ENCODE measurements at places on chromosomes 12 and 14. TPM values are rescaled to one million over a fixed set of nuclear protein-coding genes. Genes with fewer than 3 reads are reported as not detected.

KLRG1 gene
- total RNA-seq = 5.6 TPM

SERPINA5 gene
- 4.0 TPM for total RNA-seq

DNA sequence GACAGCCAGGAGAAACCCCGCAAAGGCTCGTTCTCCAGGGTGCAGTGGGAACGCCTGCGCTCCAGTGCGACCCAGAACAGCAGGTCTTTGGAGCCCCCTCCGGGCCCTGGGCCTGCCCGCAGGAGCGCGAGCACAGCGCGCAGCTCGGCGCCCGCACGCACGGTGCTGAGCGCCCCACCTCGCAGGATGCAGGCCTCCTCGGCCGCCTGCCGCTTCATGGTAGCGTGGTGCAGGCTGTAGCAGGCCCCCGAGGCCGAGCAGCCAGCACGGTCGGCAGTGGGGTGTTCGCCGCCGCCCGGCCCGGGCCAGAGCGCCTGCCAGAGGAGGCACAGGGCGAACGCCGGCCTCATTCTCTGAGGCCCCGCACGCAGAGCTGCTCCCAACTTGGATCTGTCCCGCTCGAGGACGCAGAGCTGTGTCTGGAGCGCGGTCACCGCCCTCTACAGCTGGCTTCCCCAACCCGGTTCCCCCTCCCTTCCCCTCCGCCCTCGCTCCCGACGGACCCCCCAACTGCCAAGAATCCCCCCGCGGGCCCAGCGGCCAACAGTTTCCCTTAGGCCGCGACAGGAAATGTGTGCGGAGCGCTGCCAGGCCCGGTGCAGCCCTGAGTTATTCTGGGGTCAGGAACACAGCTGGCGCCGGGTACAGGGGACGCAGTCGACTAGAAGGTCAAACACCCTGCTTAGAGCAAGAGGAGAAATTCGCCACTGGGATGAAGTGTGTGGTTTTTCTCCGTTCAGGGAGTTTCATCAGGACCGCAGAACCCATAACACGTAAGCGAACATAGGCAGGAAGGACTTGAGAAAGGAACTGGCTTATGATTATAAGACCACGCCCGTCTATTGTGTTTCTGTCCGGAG is at the start of gene CLEC14A:
Gene CLEC14A (minus strand): TSS at position 421 of the 860 bp plus-strand sequence. CDS start 71 bp downstream, at position 350.
- peak; percentile 87 for DNase-seq

GRCh38 chr12:22256041-22256441 is 78.5 kb downstream of the ST8SIA1 start:
- no peak for DNase-seq

- DNase-seq = no peak
These were observed 4.9 kb downstream of the OR10P1 start for GRCh38 chr12:55641595-55641994.

COL2A1 gene
- 0.25 TPM for total RNA-seq

AMN gene
- total RNA-seq = not detected
